NCI-H1105 treated with DMSO at 0.1 percent for 48 hours (cell line): ENCODE measurements at places on chromosomes 5 and 9.
A peak's percentile ranks its signal among the peaks of the same experiment; 100 is the strongest.

- no peak for DNase-seq
These were observed 18.2 kb downstream of the FAF2 start for GRCh38 chr5:176466245-176466871.

DNA sequence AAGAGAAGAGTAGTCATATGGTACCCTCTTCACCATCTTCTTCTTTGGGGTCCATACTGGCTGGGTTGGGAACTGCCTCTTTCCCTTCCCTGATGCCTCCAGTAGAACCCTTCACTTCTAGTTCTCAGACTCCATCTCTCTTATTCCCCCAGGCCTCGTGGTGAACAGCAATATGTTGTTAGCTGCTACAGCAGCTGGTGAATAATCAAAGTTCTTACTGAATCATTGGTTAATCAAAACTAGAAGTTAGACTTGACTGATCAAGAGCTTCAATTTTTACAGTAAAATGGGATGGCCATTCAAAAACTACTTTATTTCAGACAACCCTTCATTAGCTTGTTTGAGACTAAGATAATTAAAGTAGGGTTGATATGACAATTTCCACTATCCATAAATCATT, 190.9 kb upstream of the GNA14 start:
- no peak for DNase-seq

GRCh38 chr9:116632990-116633838, 53.9 kb upstream of the TRIM32 start:
- DNase-seq = no peak

- DNase-seq = peak; percentile 95
These were observed 3.1 kb downstream of the HMCN2 start for GRCh38 chr9:130268521-130269211.

GRCh38 chr5:122221857-122222256, 90.2 kb upstream of the SNCAIP start:
- DNase-seq = no peak

GRCh38 chr9:134211811-134212485, 47.6 kb upstream of the RNU6ATAC start:
- no peak for DNase-seq

DNA sequence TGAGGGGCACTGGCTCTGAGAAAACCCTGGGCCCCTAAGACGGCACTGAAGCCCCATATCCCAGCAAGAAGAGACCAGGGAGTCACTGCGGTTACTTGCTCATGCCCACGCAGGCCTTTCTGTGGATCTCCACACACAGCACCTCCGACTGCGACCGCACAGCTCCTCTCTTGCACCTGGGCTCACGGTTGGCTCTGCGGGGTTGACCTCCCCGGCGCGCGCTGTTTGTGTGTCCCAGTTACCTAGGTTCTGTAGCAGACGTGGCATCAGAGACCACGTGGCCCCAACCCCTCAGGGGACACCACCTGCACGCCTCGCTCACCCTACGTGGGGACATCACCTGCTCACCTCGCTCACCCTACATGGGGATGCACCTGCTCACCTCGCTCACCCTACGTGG, 12.7 kb downstream of the LPCAT1 start:
- no peak for DNase-seq

- DNase-seq = no peak
These were observed 218.3 kb upstream of the ZNF462 start for GRCh38 chr9:106644661-106645060.

GRCh38 chr9:92480291-92480771, 2.0 kb downstream of the ASPN start:
- DNase-seq = no peak

- DNase-seq = no peak
These were observed 75.8 kb downstream of the F2RL2 start for GRCh38 chr5:76547242-76547890.

DNA sequence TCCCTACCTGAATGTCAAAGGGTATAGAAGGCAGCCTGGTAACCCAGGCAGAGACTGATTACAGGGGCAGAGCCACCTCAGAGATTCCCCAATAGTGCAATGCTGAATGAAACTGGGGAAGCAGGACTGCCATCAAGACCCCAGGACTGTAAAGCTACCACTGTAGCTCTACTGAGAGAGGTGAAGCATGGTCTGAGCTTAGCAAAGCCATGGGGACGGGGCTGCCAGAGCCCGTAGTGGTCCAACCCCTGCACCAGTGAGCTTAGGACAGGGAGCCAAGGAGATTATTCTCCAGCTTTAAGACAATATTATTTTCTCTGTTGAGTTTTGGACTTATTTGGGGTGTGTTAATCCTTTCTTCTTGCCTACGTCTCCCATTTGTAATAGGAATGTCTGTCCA, 679.3 kb upstream of the GRAMD2B start:
- DNase-seq = no peak

- peak; percentile 27 for DNase-seq
These were observed 108.5 kb downstream of the UBAP2 start for GRCh38 chr9:33939924-33940874.

DNA sequence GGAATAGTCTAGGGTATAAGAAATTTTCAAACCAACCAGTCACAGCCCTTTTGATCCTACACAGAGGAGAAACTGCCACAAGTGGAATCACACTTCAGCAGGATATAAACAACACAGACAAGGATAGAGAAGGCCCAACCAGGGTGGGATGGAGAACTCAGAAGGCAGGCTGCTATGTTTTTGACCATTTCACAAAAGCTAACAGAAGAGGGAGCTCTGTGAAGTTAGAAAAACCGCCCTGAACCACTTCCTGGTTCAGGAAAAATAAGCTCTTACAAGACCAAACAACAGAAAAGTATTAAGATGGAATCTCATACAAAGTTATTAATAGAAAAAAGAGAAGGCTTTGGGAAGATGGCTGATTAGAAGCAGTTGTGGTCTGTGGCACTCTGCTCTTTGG, 960 bp upstream of the IFNB1 start:
- no peak for DNase-seq

GRCh38 chr9:83299094-83299493, 236.2 kb upstream of the RASEF start:
- DNase-seq = no peak

- DNase-seq = no peak
These were observed 5.6 kb downstream of the EXD3 start for GRCh38 chr9:137417161-137418021.

- DNase-seq = peak; percentile 58
These were observed at the start of gene PCDHB14 for GRCh38 chr5:141223112-141223783. Gene PCDHB14 (plus strand): TSS chr5:141223343. CDS start chr5:141223506, 163 bp downstream.

- DNase-seq = no peak
These were observed 199.3 kb downstream of the SGCD start for GRCh38 chr5:156526081-156526925.

DNA sequence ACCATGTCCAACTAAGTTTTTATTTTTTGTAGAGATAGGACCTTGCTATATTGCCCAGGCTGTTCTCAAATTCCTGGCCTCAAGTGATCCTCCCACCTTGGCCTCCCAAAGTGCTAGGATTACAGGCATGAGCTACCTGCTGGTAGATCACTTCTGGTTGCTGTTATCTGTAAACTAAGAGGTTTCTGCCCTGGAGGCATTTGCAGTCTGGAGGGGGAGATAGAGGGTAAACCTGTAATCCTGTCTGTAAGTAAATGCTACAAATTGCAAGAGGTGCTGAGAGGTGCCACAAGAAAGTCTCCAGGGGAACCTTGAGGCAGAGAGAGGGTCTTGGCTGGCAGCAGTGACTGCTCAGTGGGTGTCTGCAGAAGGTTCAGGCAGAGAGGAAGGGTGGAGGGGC, 29.0 kb upstream of the GGTA1 start:
- DNase-seq = no peak
